T-helper 2 cell treated with Interferon-gamma antibody and Interleukin-4, amounts not matched to agents 5 μg/mL and 100 μg/mL, for 36 hours (primary cell): ENCODE measurements at places on chromosomes 2 and 18.

GRCh38 chr2:19319698-19320097, 38.7 kb downstream of the OSR1 start:
- DNase-seq = no peak

DNA sequence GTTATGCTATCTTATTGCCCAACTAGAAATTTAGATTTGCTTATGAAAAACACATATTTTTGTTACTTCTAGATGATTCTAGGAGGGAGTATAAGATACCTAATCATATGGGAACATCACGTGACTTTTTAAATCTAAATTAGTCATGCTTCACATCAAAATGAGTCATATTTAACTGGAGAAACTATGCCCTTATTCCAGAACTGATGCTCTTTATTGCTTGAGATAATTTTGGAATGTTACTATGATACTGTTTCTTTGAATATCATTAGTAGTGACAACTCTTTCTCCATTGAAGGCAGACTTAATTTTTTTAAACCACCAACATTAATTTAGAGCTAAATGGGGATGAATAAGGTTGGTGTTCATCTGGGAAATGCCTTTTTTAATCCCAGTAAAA, 19.9 kb upstream of the ELAC1 start:
- no peak for DNase-seq

GRCh38 chr18:24354278-24354677, 43.3 kb downstream of the OSBPL1A start:
- DNase-seq = no peak

GRCh38 chr2:149033716-149034115, 4.8 kb upstream of the LYPD6B start:
- DNase-seq = no peak

GRCh38 chr2:119706221-119706620, 27.2 kb downstream of the TMEM177 start:
- DNase-seq = no peak

GRCh38 chr2:118709786-118710185, 137.7 kb downstream of the EN1 start:
- no peak for DNase-seq

GRCh38 chr2:36379710-36380448, 24.3 kb downstream of the CRIM1 start:
- DNase-seq = no peak

DNA sequence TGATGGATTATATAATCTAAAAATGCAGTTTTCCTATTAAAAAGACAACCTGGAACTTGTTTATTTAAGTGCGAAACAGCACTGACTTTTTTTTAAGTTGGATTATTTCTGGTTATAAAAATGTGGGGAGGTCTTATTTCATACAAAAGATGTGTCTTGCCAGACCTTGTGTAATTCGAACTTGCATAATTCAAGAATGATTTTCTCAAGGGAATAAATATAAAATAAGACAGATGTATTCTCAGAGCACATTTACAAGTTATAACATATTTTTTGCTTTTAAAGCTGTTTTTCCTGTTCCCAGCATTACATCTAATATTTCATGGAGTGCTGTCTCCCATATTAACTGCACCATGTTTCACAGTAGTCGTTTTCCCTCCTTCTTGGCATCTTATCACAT, 263.1 kb downstream of the CDH20 start:
- no peak for DNase-seq

GRCh38 chr18:6476880-6477279, 62.2 kb upstream of the L3MBTL4 start:
- DNase-seq = no peak

DNA sequence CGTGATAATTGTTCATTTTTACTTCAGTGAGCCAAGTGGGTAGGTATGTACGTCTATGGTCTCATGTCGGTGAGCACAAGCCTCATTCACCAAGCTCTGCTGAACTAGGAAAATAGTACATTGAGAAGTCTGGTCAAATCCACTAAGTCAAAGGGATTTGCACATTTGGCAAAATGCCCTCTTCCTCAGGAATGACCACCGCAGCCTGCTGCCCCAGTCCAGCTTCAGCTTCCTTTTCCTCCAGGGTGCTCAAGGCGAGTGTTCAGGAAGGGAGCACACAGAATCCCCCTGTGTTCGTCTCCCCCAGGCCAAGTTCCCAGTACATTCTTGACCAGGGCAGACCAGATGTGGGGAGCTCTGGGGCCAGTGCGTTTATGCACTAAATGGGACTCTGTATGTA, 23.0 kb downstream of the TCF7L1 start:
- no peak for DNase-seq

DNA sequence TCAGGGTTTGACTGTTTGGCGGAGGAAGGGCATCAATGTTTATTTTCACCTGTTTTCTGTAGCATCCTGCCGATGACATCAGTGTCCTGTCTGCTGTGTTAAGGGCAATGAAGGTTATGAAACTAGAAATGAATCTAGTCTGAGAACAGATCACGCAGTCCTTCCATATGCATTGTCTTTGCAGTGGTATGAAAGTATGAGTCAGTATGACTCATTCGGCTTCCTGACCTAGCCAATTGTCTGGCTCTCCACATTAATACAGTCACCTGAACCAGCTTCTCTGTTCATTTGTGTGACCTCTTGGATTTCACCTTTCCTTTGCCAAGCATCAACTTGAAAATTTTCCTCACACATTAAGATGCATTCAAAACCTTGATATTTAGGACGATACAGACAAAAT, 353.8 kb downstream of the RND3 start:
- DNase-seq = peak; percentile 4

GRCh38 chr2:175837046-175837445, 165.0 kb downstream of the LNPK start:
- DNase-seq = no peak

DNA sequence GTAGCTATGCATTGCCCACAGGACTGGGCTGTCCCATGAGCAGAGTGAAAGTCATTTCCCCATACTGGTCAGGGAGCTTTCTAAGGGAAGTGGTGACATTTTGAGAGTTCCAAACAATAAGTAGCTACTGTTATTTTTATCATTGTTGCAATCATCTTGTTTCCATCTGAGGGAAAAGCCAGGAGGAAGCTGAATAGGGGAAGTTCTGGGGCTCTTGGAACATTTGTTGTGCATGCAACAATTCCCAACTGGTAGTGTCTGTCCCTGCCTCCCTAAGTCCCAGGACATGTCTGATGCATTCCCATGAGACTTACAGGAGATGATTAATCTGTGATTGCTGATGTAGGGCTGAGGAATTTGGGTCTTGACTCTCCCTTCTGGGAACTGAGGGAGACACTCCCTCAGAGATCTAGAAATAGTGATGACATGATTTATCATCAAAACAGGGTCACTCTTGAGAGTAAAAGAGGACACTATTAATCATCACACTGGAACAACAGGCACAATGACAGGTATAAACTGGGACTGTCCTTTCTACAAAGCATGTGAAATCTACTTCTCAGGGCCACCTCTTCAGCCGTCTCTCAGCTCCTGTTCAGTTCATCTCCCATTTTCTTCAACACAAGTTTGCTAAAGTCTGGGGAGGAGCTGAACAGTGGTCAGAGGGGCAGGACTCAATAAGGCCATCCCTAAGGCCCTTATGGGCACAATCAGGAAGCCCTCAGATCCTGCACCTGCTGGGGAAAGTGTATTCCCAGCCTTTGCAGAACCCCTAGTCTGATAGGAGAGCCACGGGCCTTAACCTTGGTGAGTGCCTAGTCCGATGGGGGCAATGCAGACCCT, 28.0 kb upstream of the MARCO start:
- DNase-seq = no peak

- no peak for DNase-seq
These were observed 129.8 kb upstream of the RAB6C start for GRCh38 chr2:129849559-129850160.

GRCh38 chr2:236988690-236989624, 96.7 kb upstream of the COPS8 start:
- DNase-seq = no peak

DNA sequence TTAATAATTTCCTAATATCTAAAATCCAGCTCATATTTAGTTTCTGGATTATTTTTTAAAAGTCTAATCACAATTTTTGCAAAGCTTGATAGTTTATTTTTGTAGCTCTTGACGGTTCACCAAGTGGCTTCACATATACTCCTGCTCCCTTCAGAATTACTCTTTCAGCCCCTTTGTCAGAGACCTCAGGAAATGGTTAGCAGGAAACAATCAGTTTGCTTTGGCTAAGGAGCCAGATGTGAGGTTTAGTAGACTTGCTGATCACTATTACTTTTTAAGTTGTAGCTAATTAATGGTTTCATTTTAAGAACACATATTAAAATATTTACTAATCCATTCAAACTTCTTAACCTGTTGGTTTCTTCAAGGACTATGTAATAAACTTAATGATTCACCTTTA, 2.3 kb downstream of the RBBP8 start:
- no peak for DNase-seq

DNA sequence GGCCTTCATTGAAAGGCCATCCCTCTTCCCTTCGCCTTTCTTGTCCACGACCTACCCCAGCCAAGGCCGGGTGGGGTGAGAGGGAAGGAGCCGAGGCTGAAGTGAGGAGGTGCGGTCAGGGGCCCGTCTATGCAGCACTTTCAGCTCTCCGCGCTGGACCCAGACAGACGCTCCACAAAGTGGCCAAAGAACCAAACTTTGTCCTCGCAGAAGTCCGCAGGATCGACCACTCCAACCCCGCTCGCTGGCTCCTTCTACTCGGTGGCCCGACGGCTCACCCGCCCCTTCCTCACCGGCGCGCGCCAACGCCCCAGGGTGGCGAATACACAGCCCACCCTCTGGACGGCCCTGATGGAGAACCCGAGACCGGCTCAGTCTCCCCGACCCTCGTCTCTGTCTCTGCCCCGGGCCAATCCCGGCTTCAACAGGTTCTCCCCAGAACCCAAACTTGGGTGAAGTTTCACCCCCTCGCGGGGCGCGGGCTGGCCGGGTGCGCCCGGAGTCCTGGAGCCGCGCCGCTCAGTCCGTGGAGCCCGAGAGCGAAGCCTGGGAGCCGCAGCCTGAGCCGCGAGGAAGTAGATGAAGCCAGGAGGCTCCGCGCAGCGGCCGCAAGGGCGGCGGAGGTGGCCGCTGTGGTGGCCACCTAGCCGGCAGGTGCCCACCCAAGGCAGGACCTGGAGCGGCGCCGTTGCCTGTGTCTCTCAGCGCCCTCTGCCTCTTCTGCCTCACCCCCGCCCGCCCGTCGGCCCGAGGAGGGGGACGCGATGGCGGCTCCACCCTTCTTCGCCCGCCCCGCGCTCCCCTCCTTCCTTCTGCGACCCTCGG, 26.7 kb upstream of the ALPP start:
- DNase-seq = no peak

- DNase-seq = no peak
These were observed 25.2 kb downstream of the IFIH1 start for GRCh38 chr2:162293122-162293786.

DNA sequence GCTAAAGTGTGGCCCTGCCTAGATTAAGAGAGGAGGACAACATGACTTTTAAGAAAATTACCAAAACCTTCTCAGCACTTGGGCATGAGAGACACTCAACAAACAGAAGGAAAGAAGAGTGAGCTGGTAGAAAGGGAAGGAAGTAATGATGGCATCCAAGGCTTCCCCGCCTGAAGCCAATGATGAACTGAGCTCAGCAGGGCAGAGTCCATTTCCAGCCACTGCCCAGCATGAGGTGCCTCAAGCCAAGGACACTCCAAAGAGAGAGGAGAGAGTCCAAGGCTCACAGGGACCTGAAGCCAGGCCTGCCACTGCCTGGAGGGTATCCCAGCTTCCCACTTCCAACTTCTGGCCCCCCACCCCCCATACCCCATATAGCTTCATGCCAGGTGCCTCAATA, 9.5 kb upstream of the TNS1 start:
- DNase-seq = no peak

GRCh38 chr2:64745562-64745961, 91.8 kb upstream of the SERTAD2 start:
- no peak for DNase-seq

GRCh38 chr2:73970141-73970803, 14.4 kb upstream of the TET3 start:
- no peak for DNase-seq

DNA sequence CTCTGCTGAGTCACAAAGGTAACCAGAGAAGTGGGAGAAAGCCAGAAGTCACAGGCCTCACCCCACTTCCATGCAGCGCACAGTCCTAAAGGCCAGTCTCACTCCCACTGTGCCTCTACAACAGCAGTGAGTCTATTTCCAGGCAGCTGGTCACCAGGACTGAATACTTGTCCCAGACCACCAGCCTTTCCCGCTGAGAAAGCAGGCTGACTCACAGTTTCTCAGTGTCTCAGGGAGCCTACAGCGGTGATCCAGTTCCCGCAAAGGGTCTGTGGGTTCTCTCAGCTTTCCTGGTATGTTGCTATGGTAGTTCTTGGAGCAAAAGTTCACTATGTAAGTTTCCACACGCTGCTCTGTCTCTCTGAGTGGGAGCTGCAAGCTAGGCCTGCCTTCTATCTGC, 622.5 kb downstream of the RNF144A start:
- no peak for DNase-seq

- DNase-seq = no peak
These were observed 213.0 kb downstream of the TRIB2 start for GRCh38 chr2:12929758-12930157.

DNA sequence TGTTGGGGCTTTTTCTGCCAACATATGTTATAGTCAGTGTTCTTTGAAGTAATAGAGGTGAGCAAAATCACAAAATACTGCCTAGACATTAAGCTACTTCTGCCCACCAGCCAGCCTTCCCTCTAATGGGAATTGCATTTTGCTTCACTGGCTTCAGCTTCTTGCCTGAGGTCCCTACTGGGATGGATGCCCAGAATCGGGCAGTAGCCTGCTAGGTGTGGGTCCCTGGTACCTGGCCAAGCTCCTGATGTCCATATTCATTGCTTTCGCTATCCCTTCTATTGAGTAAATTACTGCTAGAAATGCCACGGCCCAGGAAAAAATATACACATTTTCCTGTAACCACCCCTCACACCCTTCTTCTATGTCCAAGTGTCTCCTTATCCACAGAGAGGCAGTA, 27.0 kb downstream of the CRYGD start:
- no peak for DNase-seq

GRCh38 chr2:20675701-20676352, 8.9 kb downstream of the GDF7 start:
- no peak for DNase-seq

- DNase-seq = no peak
These were observed 52.2 kb downstream of the C1QL2 start for GRCh38 chr2:119106301-119106897.

DNA sequence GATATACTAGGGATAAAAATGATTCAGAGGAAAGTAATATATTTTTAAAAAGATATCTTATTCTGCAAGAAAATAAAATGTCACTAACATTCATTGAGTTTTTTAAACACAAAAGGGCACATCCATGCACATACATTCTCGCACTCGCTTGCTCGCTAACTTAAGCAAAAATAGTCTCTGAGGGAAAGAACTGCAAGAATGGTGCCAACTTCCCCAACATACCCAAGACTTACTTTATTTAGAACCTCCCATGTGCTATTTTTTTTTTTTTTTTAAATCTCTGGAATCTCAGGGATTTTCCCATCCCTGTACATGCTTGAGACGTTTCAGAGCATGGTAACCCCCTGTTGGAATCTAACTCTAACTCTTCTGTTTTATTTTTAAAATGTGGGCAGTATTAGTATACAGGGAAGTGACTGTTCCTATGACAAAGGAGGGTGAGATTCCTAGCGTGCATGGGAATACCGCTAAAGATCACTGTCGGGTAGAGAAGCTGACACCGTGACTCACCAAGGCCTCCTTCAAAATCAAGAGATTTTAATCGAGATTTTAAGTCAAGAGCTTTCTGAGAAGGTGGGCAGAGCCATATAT, 187.9 kb upstream of the ZEB2 start:
- DNase-seq = no peak

GRCh38 chr2:100059638-100060037, 82.8 kb downstream of the AFF3 start:
- DNase-seq = no peak

GRCh38 chr2:237480988-237481525, 6.0 kb upstream of the MLPH start:
- no peak for DNase-seq
